ENCODE measurements at places on chromosomes 7 and 10.

DNA sequence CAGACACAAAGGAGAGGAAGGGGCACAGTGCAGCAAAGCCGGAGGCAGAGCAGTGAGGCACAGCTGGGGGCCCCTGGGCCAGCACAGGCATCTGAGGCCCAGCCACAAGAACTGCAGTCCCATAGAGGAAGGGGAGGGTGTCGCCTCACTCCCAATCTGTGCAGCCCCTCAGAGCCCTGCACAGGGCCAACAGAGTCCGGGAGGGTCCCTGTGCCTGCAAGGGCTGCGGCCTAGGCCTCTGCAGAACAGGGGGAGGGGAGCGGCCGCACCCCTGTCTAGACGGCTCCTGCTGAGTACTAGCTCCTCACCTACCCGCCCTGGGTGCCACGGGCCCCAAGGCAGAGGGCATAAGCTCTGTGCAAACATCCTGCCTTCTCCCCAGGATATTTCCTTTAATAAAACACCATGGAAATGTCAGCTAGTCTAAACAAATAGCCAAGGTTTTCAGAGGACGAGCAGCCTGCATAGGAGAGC lies 32.4 kb upstream of the RET start:
- DNase-seq = no peak

GRCh38 chr10:79431428-79431827 lies 14.0 kb downstream of the ZCCHC24 start:
- DNase-seq = no peak

- DNase-seq = no peak
Observed at GRCh38 chr10:14508725-14509124, 178.0 kb upstream of the FRMD4A start.

GRCh38 chr10:73839276-73839966 lies 28.0 kb upstream of the NDST2 start:
- no peak for DNase-seq

DNA sequence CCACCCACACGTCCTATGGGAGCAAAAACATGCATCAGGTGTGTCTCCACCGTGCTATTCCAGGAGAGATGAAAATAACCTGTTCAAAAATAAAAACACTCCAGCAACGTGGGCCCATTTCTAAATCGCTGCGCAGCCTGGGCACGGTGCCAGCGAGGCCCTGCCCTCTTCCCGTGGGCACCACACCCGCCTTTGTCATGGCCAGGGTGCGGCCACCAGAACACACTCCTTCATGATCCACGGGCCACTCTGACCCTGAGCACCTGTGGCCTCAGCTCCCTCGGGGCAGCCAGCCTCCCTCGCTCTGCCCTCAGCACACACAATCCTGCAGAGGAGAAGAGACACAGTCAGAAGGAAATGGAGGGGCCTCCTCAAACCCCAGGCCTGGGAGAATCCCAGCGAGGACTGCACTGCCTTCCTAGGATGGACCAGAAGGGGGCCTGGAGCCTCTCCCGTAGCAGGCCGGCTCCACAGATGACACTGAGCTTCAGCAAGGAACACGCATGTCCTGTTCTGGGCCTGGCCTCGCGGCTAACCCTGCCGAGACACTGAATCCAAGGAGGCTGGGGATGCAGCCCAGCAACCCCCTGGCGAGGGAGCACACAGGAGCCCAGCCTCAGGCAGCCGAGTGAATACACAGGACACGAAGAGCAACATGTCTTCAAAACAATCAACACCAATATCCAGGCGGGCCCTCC lies 169.0 kb downstream of the MAD1L1 start:
- peak; percentile 16 for DNase-seq

- DNase-seq = peak; percentile 62
Observed at GRCh38 chr10:60943316-60944057, 498 bp downstream of the RHOBTB1 start.

- DNase-seq = no peak
Observed at GRCh38 chr7:21104124-21104500, 317.4 kb upstream of the SP8 start.

DNA sequence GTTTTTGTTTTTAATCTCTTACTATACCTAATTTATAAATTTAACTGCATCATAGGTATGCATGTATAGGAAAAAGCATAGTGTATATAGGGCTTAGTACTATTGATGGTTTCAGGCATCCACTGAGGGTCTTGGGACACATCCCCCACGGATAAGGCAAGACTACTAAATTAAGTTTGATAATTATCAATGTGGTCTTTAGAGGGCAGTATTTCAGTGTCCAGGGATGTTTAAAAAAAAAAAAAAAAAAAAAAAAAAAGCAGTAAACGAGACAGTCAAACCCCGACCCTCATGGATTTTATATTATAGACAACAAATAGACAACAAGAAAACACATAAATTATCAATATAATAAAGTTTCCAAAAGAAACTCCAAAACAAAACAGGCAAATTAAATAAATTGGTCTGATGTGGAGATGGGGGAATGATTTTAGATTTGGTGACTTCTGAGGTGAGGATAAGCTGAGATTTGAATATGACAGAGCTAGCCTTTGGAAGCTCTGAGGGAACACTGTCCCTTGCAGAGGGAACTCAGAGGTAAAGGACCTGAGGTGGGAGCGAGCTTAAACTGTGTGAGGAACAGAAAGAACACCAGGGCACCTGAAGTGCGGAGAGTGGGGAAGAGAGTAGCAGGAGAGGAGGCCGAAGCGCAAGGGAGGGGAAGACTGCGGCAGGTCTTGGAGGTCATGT lies 14.8 kb downstream of the ACSM6 start:
- DNase-seq = peak; percentile 36

GRCh38 chr7:5222841-5223411 lies 32.9 kb downstream of the WIPI2 start:
- DNase-seq = no peak

- no peak for DNase-seq
Observed at GRCh38 chr10:49418328-49418727, 22.4 kb upstream of the DRGX start.

- no peak for DNase-seq
Observed at GRCh38 chr7:151484971-151485707, 34.6 kb downstream of the RHEB start.

- no peak for DNase-seq
Observed at GRCh38 chr7:26340476-26341018, 48.9 kb downstream of the SNX10 start.

GRCh38 chr7:36264123-36264801 lies 111.2 kb downstream of the EEPD1 start:
- DNase-seq = no peak

DNA sequence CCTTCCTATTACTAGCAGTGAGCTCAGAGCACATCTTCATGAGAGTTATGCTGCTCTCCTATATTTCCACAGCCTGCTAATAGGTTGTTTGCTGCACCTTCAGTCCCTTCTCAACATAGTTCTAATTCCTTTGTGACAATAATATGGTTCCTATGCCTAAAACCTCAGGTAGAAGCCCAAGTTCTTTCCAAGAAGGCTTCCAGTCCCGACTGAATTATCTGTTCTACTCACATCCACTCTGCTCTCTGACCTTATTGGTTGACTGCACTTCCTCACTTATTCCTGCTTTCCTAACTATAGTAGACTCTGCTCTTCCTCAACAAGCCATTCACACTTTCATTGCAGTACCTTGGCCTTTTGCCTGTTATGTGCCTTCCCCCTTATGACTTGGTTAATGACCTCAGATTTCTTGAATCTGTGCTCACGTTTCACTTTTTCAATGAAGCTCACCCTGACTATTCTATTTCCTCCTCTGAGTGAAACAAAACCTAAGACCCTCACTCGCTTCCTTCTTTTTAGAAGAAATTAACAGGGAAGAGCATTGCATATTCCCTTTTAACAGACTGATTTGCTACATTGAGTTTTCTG lies 132.7 kb downstream of the MDFIC start:
- DNase-seq = no peak

- DNase-seq = no peak
Observed at GRCh38 chr7:44782460-44782859, 14.0 kb upstream of the PPIA start.

GRCh38 chr7:90857603-90858002 lies 261.5 kb downstream of the CDK14 start:
- DNase-seq = no peak

DNA sequence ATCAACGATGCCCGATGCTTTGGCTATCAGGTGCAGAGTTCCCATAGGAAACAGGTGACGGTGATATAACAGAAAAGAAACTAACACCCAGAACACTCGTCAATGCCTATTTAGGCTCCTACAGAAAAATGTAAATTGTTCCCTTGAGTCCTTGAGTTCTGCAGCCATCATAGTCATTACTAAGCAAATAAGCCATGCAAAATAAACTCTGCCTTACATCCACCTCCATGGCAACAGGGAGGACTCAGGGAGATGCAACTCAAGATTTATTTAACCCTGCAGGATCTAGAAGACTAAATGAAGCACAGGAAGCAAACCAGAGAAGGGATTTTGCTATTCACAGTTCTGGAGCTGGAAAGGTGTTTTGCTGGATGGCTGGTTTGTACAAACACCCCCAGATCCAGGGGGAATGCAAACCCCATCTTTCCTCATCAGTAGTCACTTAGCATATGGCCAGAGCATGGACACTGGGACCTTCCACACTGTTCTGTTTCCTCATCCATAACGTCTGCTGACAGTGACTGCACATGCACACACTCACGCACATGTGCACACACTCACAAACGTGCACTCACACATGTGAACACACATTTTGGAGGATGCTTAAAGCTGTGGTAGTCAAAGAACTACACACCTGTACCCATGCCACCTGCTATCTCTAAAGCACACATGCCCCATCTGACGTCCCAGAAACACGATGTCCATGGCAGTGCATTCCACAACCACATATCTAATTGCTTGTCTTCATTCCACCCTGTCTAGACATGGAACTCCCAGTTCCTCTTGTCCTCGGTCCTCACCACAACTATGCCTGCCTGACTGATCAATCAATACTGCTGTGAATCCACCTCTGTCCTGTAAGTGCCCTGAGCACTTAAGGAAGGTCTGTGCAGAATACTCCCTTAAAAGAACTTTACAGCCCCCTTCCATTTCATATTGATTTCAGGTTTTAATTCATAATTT lies 178.2 kb downstream of the COBL start:
- DNase-seq = no peak

- no peak for DNase-seq
Observed at GRCh38 chr10:49645871-49646870, 32.3 kb downstream of the CHAT start.

DNA sequence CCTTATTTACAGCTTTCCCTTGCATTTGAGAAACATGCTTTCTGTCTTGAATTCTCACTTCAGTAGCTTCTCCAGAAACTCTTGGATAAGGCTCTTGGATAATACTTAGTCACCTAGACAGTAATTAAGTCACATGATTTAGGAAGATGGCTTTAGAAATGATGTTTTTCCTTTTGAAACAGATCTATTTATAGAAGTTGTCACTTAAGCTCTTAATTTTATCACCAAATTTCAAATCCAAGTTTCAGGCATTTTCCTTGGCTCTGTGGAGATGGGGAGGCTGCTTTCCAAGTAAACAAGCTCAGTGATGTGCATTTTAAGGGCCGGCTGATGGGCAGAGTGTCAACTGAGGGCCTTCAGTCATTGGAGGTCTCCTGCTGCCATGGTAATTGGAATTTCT lies 130.3 kb downstream of the SRI start:
- DNase-seq = no peak

GRCh38 chr7:31893365-31893764 lies 176.8 kb downstream of the PDE1C start:
- no peak for DNase-seq

DNA sequence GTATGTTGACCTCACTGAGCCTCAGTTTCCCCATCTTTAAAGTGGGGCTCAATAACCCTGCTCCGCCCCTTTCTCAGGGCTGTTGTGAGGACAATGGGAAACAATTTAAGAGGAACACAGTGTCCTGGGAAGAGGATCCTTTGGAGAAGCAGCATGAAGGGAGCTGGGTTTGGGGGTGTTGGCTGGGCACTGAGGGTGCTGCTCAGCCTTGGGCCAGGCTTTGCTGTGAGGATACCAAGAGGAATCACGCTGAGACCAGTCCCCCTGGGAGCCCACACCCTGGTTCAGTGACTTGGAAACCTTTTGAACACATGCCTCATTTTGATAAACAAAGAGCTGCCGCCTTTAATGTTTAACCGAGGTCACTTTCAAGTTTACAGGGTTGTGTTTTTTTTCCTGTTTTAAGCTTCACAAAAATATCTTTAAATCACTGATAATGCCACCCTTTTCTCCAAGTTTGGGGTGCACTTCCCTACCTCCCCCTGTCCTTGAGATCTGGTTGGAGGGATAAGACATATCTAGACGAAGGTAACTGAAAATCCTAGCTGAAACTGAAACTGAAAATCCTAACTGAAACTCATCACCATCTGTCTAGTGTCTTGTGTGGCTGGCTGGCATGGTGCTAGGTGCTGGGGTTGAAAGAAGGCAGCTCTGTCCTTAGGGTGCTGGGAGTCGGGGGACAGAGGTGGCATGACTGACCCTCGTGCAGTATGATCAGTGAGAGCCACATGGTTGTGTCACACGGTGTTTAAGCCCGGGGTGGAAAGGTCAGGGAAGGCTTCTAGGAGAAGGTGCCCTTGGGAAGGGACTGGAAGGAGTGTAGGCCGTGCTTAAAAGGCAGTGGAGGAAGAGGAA lies 27.7 kb downstream of the ZNF775 start:
- no peak for DNase-seq

GRCh38 chr10:128137877-128138276 lies 11.7 kb upstream of the MKI67 start:
- no peak for DNase-seq

DNA sequence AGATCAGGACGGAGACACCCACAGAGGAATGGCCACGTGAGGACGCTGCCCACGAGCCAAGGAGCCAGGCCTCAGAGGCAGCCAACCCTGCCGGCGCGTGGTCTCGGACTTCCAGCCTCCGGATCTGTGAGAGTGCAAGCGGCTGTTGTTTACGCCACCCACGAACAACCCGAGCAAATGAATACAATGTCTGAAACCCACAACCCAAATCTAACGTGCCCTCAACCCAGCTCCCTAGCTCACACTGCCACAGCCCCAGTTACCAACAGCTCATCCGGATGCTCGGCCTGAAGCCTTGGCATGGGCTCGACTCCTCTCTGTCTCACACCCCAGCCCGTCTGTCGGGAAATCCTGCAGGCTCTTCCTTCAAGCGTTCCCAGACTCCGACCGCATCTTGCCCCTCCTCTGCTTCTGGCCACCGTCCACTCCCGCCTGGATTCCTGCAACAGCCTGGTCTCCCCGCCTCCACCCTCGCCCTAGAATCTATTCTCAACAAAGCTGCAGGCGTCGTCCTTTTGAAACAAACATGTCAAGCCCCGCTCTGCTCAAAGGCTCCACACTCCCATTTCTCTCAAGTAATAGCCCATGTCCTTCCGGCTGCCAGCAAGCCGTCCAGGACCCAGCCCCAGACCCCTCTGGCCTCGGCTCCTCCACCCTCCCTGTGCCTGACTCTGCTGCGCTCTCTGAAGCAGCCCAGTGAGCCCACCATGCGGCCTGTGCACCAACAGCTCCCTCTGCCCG lies 35.3 kb downstream of the STK32C start:
- no peak for DNase-seq

GRCh38 chr7:36076074-36076473 lies 77.0 kb upstream of the EEPD1 start:
- no peak for DNase-seq

GRCh38 chr10:90319188-90319914 lies 538.5 kb downstream of the HTR7 start:
- peak; percentile 2 for DNase-seq

Data from SK-MEL-5 (cell line).